ENCODE measurements at places on chromosomes 11 and 22. TPM values are rescaled to one million over a fixed set of nuclear protein-coding genes. Genes with fewer than 3 reads are reported as not detected.

- DNase-seq, result no peak
These were observed 225.1 kb upstream of the PITPNB start for GRCh38 chr22:28143961-28144745.

DNA sequence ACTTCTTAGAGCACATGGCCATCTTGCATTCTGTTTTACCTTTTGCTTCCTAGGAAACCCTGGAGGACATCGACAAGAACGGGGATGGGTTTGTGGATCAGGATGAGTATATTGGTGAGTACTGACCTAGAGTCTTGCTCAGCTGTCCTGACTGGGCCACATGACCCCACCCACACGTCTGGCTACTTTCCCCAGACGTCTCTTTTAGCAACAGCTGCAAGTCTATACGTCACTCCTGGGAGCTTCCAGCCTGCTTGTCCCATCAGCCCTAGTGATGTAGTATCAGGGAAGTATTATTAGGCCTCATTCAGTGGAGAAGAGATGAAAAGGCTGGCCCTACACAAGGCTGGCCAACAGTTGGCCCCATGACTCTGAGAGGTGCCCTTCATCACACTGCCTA lies 9.6 kb downstream of the RCN1 start:
- no peak for DNase-seq

FXYD6 gene
- polyA plus RNA-seq, result 129 TPM

NAV2 gene
- 34.6 TPM for polyA plus RNA-seq

P4HA3 gene
- 0.43 TPM for polyA plus RNA-seq

DNA sequence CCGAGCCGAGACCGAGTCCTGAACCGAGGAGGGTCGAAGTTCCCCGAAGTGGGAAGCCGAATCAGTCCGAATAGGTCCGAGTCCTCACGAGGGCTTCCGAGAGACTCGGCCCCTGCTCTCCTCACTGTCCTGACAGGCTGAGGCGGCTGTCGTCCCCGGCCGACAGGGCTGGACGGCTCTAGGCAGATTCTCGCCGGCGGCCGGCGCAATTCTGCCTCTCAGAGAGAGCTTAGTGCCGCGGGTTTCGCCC lies 191 bp upstream of the DEAF1 start:
- no peak for DNase-seq

DNA sequence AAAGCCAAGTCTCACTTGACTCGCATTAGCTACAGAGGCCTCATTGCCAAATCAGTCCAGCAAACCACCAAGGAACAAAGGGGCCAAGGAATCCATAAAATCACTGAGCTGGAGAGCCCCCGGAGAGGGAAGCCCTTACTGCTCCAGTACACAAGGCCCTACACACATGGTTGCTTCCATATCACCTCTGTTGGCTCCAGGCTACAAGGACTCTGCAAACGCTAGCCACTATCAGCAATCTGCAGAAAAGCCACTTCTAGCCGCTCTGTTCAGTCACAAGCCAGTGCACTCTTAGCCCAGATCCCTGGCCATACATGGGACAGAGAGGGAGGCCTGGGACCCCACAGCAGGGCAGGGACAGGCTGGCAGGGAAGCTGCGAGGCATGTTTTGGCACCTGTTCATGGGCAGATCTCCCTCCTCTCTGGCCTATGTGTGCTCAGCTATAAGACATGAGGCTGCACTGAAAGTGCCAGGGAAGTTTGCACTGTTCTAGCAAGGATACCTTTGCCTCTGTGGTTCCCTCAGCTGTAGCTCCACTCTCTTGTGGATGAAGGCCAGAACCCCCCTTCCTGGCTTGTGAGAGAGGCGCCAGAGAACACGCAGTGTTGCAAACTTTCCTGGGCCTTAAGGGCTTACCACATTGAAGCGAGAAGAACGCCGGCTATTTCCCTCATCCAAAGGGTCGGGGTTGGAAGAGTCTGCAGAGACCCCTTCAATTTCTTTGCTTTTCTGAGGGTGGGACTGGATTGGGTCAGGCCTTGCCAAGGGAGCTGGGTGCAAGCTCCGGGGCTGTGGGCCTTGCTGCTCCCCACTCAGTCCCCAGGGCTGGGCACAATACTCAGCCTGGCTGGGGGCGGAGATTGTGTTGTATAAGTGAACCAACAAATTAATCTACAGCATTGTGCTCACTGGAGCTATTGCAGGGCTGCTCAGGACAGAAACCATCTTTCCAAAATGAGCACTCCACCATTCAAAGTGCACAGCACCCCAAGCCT lies 108.7 kb upstream of the PITPNB start:
- no peak for DNase-seq

DNA sequence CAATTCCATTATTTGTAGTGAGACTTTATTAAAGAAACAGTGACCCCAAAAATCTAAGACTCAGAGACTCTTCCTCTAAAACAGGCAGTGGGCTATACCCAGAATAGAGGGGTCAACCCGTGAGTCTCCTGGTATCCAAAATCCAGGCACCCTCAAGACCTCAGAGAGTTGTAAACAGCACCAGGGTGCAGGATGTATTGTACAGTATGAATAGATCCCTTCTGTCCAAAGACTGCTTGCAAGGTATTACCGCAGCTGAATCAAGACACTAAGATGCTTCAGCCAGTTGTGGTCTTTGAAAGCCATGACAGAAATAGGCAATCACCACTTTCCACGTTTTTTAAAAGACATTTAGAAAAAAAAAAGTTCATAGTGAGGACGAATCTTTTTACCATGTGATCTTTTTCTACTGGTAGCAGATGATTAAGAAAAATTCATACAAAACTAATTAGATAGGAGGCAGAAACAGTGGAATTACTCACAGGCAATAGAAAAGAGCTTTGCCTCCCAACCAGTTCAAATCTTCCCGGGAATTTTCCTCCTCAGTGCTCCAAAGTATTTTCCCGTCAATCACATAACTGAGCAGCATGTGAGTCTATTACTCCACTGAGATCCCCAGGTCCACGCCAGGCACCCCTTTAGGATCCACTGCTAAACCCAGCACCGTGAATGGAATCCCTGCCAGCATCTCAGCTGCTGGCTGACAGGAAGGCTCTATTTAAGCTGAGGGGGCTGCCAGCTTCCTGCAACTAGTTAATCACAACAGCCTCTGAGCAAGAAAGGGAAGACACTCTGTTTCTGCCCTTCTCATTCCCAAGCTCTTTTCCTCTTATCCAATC lies 113.1 kb downstream of the ETS1 start:
- DNase-seq, result no peak

DNA sequence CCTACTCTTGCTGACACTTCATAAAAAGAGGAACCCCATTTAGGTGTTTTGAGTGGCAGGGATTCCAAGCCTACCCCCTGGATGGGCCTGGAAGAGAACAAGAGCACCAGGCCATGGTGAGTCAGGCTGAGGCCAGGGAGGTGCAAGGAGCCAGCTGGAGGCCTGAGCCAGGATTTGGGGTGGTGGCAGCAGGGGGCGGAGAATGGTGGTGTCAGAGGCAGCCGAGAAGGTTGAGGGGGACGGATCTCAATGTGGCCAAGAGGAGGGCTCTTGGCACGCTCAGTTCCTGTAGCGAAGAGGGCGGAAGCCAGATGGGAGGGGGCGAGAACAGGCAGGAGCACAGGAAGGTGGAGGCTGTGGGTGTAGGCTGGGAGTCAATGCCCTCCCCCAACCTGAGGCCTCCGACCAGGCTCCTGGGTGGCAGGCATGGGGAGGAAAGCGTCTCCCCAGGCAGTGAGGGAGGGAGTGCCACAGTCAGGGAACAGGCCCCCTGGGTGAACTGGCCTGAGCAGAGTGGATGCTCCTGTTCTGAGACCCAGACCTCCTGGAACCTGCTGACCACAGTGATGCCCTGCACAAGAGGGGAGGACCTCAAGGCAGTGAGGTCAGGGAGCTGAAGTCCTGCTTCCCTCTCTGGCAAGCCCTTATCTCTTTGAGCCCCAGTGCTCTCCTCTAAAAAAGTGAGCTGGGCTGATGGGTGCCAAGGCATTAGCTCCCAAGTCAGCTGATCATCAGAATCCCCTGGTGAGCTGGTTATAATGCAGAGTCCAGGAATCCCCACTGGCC lies 13.9 kb downstream of the RTN4RL2 start:
- no peak for DNase-seq

GRCh38 chr22:50304528-50305392 lies 2.7 kb downstream of the PLXNB2 start:
- DNase-seq, result no peak

DNA sequence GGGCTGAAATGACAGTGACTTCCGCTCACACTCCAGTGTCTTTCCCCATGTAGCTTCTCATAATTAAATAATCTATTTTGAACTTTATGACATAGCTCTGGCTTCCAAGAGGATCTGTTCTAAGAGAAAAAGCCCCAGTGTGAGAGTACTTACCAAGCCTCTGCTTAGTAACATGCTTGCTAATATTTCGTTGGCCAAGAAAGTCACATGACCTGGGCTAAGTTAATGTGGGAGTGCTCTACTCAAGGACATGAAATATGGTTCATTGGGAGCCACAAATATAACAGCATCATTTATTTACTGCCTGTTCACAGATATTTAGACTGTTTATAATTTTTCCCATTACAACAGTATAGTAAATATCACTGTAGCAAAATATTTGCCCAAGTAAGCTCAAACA lies 42.5 kb downstream of the CCDC73 start:
- no peak for DNase-seq

DNA sequence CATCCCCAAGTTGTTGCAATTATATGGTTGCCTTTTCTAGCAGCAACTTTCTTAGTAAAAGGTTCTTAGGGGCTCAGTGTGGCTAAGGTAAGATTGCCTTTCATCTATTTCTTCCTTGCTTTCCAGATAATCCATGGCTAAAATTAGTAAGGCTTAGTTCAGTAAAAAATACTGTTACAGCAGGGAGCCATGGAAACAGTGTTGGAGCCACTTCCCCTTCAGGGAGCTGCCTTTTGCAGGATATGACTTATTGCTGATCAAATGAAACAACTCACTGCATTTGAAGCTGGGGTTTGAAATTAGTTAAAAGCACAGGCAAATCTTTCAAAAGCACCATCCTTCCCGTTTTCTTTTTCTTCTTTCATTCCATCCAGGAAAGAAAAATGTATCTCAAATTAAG lies 184.3 kb downstream of the C11orf87 start:
- no peak for DNase-seq

GRCh38 chr11:32231909-32232493 lies 141.1 kb downstream of the RCN1 start:
- no peak for DNase-seq

DNA sequence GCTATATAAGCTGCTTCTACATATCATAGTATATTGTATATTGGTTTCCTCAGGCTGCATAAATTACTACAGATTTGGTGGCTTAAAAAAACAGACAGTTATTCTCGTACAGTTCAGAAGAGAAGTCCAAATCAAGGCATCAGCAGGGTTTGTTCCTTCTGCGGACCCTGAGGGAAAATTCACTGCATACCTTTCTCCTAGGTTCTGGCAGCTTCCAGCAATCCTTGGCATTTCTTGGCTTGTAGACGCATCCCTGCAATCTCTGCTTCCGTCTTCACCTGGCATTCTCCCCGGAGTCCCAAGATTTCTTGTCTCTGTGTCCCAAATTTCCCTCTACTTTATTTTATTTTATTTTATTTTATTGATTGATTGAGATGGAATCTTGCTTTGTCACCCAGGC lies 142.8 kb downstream of the COMMD9 start:
- DNase-seq, result no peak

DNA sequence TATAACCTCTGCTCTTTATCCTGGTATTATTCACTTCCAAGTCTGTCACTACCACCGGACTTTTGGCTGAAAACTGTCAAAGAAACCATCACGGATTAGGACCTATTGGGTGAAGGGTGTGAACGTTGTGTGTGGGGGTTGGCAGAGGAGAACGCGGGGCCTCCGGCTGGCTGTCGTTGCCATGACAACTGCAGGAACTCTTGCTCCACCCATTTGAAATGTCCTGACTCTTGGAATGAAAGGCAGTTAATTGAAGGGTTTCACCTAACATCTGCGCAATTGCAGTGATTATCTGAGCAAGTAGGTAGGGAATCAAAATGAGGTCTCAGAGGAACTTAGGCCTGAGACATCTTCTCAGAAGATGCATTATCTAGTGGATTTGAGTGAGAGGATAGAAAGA lies 60.9 kb upstream of the CLMP start:
- no peak for DNase-seq

DNA sequence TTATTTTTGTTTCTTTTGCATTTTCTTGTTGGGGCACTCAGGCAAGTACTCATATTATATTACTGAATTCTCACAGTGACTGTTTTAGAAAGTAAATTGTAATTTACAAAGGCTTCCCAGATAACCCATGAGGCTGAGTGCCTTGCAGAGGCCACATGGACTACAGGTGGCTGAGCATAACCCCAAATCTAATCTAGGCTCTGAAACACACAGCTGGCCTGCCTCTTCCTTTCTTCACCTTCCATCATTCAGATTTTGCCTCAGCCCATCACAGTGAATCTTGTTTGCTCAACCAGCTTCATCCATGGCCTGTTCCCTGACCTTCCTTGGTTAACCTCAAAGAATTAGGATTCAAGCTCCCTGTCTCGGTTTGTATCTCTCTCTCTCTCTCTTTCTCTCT lies 78.5 kb upstream of the PRDM11 start:
- DNase-seq, result no peak

CD81 gene
- polyA plus RNA-seq, result 636 TPM

DNA sequence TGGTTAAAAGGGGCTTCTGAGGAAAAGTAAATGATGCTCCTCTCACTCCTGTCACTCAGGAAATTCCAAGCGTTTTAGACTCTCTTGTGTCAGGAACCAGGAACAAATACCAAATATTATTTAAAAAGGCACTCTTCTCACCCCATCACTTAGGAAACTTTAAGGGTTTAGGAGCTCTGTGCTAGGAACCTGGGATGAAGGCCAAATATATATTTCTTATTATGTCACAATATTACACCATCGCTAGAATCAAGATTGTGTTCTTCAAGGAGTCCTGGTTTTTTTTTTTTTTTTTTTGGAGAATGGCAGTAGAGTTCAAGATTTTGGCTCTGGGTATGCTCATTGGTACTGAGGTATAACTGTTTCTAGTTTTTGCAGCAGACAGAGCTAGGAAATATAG lies 79.0 kb upstream of the HEPHL1 start:
- DNase-seq, result no peak

GLYAT gene
- 142 TPM for polyA plus RNA-seq

All from right renal cortex interstitium (tissue), 3 donors.